NCI-H1694 (cell line): ENCODE measurements at places on chromosomes 12 and 14.
A peak's percentile ranks its signal among the peaks of the same experiment; 100 is the strongest.

GRCh38 chr14:30528119-30528518 lies 30.8 kb upstream of the G2E3 start:
- no peak for DNase-seq

- no peak for DNase-seq
These were observed 58.8 kb downstream of the CCER1 start for GRCh38 chr12:90896164-90896563.

DNA sequence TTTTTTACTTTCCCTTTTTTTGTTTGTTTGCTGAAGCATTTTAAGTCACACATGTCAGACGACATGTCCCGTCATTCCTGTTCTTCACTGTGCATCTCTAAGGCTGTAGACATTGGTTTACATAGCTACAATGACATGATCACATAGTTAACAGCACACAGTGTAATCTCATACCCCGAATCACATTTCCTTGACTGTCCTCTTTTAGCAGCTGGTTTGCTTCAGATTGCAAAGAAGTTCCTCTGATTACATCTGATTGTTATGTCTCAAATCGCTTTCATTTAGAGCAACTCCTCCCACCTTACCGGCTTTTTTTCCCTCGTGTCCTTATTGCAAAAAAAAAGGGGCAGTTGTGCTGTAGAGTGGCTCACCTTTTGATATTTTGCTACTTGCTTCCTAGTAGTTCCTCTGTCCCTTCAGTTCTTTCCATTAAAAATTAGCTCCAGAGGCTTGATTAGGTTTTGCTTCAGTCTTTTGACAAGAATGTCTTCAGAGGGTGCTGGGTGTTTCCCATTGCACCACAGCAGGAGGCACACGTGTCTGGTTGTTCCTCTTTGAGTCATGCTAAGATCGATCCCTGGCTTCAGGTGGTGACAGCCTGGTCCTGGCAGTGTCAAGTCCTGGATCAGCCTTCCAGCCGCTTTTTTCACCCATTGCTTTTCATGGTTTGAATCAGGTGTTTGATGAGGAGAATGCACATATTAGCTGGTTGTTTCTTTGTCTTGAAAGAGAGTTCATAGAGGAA lies 35.0 kb downstream of the ZNF664 start:
- no peak for DNase-seq

GRCh38 chr14:96094211-96094610 lies 55.0 kb downstream of the C14orf132 start:
- DNase-seq, result no peak

DNA sequence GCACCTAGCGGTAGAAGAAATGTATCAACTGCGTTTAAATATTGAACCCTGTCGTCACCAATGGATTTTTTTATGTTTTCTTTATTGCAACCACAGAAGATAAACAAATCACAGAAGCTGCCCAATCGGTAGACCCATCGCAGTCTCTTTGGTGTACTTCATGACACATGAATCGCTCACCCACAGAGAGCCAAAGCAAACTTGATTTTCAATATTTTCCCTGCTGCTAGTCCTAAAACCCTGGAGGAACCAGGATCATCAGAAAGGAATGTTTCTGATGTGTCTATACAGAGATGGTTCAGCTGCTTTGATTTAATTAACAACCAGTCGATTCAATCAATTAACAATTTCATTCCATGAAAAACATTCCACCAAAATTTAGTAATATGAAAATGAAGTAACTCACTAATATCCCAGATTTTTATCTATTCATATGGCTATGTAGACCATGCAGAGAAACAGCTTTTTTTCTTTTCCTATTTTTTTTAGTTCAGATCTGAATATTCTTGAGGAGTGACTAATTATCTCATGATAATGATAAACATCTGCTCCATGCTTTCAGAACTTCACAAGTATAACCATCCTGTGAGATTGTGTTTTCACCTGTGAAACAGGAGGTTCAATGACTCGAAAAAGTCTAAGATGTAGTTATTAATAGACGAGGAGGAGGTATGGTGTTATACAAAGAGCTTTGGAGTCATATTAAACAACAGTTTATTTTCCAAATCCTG lies 46.1 kb downstream of the DIO2 start:
- no peak for DNase-seq

GRCh38 chr12:47362126-47362705 lies 282.5 kb upstream of the AMIGO2 start:
- DNase-seq, result no peak

DNA sequence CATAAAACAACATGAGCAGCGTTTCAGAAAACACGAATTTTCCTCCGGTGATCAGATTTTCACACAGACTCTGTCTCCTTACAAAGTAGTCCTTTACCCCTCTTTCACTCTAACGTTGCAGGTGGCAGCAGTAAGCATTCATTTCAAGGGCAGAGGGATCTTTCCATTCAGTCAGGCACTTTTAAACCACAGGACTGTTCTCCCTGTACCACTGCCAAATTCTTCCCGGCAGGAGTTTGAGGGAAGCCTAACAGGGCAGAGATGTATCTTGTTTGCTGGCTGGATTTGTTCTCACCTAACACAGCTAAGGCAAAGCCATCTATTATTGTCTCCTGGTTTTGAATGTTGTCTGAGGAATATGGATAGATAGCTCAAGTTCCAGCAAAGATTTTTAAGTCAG lies 1187.3 kb upstream of the SEL1L start:
- DNase-seq, result no peak

DNA sequence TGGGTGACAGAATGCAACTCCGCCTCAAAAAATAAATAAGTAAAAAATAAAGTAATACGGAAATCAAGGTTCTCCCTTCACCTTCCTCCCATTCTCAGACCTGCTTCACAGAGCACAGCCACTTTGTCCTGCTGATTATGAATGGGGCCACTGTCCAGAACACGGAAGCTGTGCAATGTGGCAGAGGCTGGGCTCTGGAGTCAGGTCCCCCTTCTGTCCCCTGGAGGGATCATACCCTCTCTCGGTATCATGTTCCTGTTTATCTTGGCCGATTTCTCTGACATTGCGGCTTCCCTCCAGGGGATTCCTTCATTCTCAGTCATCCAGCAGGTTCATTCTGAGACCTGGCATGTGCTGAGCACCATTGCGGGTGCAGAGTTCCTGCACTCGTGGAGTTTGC lies 11.3 kb downstream of the PPP2R5C start:
- no peak for DNase-seq

DNA sequence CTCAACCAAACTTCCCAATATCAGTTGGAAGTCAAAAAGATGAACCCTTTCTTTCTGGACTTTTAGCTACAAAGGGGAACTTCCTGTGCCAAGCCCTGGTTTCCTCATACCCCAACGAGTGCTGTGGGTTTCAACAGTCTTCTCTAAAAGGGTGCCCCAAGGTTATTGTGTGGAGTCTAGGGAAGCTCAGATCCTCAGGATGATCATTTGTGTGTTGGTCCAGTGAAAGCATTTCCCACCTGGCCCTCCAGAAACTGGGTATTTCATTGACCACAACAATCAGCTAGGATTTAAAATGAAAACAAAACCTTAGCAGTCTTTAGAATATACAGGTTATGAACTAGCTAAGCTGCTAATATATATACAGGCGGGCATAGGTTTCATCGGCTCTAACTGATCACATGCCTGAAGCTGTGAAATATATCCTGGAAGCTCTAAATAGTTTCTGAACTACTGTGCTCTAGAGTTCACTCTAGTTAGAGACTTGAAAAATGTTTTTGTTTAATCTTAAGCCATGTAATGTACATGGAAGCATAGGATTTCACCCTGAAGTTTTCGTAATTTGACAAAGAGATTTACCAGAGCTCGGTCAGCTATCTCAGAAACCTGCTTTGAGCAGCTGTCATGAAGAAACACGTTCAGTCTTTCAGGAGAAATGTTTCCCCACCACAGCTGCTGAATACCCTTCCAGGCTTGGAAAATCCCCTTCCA lies 29.6 kb downstream of the P2RX4 start:
- DNase-seq, result no peak

DNA sequence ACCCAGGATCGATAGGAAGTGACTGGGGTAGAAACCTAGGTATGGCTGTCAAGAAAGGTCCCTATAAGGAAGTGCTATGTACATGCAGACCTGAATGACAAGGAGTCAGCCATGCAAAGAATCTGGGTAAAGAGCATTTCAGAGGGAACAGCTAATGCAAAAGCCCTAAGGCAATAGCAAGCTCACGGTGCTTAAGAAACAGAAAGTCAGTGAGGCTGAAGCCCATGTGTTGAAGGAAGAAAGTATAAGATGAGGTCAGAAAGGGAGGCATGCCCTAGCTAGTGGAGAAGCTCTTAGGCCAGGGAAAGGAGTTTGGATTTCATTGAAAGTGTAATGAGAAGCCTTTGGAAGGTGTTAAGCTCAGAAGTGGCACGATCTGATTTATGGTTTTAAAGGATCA lies 6.0 kb upstream of the ADCY6 start:
- no peak for DNase-seq

DNA sequence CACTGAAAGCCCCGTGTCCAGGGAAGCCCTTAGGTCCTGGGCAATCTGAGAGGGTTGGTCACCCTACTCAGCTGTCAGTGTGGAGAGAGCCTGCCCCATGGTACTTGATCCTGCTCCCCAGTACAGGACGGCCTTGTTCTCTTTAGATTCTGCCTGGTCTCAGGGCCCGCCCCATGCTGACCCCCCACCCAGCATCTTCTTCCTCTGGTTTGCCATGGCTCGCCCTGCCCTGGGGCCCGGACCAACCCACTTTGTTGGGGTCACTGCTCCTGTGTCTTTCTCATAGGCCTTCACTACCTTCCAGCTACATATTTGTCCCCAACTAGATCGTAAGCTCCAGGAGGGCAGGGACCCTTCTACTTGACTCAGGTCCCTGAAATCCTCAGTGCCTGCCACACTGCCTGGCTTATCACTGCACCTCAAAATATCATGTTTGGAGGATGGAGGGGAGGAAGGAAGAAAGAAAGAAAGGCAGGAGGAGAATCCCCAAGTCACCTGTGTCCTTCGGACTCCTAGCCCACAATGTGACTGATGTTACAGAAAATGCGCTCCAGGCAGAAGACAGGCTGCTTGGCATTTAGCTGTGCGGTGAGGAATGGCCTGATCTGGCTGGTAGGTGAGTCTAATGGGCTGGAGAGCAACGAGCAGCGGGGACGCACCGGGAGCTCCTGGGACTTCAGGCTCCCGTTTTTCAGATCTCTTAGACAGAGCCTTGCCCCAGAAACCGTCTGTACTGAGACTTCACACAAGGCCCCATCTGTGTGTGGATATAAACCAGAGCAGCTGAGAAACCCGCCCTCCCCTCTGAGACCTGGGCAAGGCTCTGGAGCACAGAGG lies 66.1 kb downstream of the C14orf132 start:
- DNase-seq, result no peak

- DNase-seq, result peak; percentile 4
These were observed 781 bp downstream of the NPAS3 start for GRCh38 chr14:32939254-32940065.

GRCh38 chr14:69043596-69044260 lies 64.6 kb upstream of the ACTN1 start:
- no peak for DNase-seq

DNA sequence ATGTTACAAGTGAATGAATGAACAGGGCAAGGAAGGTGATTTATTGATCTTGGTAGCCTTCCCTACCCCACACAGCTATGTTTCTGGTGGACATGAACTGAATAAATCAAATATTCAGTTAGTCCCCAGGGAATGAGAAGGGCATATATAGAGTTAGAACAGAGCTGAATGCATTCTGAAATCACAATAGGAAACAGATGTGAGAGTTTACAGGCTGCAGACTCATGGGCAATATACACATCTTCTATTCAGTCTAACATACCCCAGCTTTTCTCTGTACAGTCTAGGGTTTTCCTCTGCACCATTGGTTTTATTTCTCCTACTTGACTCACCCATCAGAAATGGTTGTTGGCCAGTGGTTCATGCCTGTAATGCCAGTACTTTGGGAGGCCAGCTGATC lies 7.3 kb upstream of the STX2 start:
- DNase-seq, result no peak

DNA sequence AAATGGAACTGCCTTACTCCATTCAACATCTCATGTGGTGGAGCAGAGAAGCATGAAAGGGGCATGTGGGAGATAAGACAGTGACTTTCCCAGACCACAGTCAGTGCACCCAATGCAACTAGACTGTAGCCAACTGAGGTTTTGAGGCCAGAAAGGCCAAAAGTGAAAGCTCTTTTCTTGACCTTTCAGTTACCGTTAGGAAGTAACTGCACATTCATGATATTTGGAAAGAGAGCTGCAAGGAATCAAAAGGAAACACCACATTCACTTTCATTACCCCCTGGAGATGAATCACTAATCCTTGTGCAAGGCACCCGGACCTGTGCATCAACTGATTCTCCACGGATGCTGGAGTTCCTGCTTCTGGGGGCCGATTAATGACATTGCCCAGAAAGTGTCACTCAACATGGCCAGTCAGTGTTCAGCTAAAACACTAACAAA lies 72.9 kb upstream of the ELK3 start:
- no peak for DNase-seq

- DNase-seq, result no peak
These were observed 3.3 kb upstream of the MYF5 start for GRCh38 chr12:80713419-80713818.

DNA sequence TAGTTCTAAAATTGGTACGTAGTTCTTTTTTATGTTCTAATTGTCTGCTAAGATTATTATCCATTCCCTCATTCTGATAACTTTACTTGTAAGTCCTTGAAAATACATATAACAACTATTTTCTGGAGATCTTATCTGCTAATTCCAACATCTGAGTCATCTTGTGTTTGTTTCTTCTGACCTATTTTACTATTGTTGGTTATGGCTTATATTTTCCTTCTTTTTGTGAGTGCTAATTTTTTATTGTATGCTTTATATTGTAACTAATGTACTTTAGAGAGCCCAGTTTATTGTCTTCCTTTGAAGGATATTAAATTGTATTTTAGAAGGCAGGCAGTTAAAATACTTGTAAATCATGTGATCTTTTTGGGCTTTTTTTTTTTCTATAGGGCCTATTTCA lies 149.3 kb upstream of the LRFN5 start:
- no peak for DNase-seq

DNA sequence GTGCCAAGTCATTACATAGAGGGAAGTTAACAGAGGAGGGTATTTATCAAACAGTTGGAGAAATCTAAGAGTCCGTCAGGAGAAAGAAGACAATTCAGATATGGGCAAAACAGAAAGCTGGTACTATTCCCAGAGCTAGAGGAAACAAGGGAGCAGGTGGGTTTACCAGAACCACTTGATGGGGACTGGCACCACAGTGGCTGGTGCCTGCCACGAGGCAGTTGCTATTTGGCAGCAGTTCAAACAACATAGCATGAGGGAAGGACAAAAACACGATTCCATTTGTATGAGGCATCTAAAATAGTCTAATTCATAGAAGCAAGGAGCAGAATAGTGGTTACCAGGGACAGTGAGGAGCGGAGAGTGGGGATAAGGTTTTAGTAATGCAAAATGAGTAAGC lies 24.6 kb upstream of the KLRD1 start:
- DNase-seq, result no peak

- DNase-seq, result no peak
These were observed 52.8 kb downstream of the PTHLH start for GRCh38 chr12:27919671-27920235.
